ENCODE measurements at places on chromosomes 3 and 15. TPM values are rescaled to one million over a fixed set of nuclear protein-coding genes. Genes with fewer than 3 reads are reported as not detected.

- H3K27me3 ChIP-seq: no peaks in the 10 kb centered on the region
- H3K4me3 ChIP-seq: no peak overlapping the region
These were observed 318.4 kb upstream of the COL8A1 start for GRCh38 chr3:99319961-99320360.

B4GALT4 gene
- total RNA-seq: 59.7 TPM

GRCh38 chr3:56890448-56891091, 88.8 kb upstream of the ARHGEF3 start:
- no peaks in the 10 kb centered on the region for H3K27me3 ChIP-seq
- no peaks in the 10 kb centered on the region for H3K36me3 ChIP-seq
- no peaks in the 10 kb centered on the region for H3K4me1 ChIP-seq
- H3K4me3 ChIP-seq: no peak overlapping the region

DNA sequence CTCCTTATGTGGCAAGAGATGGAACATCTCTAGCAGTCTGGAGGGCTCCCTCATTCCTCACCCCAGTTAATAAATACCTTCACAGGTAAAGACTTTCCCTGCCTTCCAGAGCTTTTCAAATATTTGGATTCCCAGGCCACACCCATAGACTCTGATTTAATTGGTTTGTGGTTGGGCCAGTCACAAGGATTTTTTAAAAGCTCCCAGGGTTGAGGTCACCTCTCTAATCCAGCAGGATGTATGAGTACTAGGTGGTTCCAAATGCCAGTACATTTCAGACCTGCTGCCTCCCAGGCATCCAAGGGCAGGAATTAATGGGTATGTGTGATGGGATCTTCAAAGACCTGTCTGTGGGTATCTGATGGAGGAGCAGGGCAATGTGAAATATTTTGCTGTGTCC, 312.8 kb downstream of the CLSTN2 start:
- no peak overlapping the region for H3K4me3 ChIP-seq
- DNase-seq: peak; percentile 53
- H3K4me1 ChIP-seq: peaks cover 15% of the 10 kb centered on the region

- no peak overlapping the region for H3K4me3 ChIP-seq
- H3K27me3 ChIP-seq: no peaks in the 10 kb centered on the region
- no peak for DNase-seq
These were observed 45.9 kb downstream of the CHDH start for GRCh38 chr3:53800041-53800906.

CCR8 gene
- total RNA-seq: not detected

DNA sequence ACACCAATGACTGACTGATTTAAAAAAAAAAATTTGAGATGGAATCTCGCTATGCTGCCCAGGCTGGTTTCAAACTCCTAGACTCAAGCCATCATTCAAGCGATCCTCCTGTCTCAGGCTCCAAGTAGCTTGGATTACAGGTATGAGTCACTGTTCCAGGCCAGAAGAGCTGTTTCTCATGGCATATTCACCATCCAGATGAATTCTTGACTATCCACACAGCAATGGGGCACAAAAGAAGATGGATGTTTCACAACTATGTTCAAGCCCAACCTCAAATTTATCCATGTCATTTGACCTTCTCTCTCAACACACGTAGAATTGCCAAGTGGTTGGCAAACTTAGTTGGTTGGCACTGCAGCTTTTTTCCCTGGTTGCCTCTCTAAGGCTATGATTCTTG, 40.6 kb downstream of the PRICKLE2 start:
- H3K27me3 ChIP-seq: no peaks in the 10 kb centered on the region
- no peak overlapping the region for H3K4me3 ChIP-seq
- H3K4me1 ChIP-seq: peaks cover 34% of the 10 kb centered on the region
- H3K27ac ChIP-seq: no peak overlapping the region
- no peaks in the 10 kb centered on the region for H3K36me3 ChIP-seq

OR5K2 gene
- not detected for total RNA-seq

DNA sequence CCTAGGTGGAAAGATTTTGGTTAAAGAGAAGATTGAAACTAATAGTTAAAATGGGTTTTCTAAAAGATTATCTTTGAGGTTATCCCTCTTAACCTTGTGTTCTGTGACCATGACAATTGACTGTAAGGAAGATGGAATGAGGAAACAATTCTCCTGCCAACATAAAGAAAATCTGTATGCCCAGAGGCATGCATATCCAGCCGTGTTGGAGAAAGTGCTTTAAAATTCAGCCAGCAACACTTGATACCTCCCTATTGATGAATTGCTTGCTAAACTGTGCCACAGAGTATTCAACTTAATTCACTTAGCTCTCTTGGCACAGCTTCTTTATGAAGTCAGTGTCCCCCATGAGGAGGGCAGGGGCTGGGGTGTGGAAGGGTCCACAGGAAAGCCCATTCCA, 203.5 kb downstream of the UBE2E2 start:
- H3K27ac ChIP-seq: no peak overlapping the region
- H3K27me3 ChIP-seq: no peaks in the 10 kb centered on the region
- H3K36me3 ChIP-seq: no peaks in the 10 kb centered on the region
- H3K4me1 ChIP-seq: peaks cover 11% of the 10 kb centered on the region
- no peak for DNase-seq
- H3K4me3 ChIP-seq: no peak overlapping the region

- no peaks in the 10 kb centered on the region for H3K4me1 ChIP-seq
These were observed 270.2 kb upstream of the CHRM5 start for GRCh38 chr15:33698126-33698525.

AQR gene
- total RNA-seq: 34.9 TPM

DNA sequence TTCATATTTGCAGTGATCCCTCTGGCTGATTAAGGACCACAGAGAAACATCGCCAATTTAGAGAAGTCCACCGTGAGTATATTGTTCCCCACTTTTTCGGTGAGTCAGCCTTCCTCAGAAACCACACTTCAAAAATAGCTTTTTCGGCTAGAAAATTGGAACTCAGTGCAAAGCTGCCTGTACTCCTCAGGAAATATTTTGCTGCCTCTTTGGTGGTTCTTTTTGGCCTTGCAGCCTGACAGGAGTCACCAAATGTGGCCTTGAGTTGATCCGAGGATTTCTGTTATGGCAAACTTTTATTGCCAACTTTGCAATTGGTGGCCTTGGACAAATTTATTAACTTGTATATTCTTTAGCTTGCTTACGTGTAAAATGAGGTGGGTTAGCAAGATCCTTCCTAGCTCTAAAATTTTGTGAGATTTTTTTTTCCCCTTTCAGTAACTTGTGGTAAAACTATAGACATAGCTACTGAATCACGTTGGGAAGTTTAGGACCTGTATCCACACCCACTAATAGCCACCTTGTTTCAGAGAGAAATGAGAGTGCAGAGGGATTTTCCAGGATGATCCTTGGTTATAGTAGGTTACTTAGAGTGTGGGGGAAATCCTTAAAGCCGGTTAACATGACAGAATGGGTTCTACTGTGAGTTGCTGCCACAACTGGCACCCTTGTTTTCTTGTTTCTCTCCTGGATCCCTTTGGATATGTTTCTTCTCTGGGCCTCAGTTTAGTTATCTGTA, 9.9 kb downstream of the ARL6IP5 start:
- 0 out of 2 replicates have a peak, but pooled peaks cover 3% of the 10 kb centered on the region for H3K4me1 ChIP-seq
- H3K27me3 ChIP-seq: no peaks in the 10 kb centered on the region
- no peak overlapping the region for H3K27ac ChIP-seq
- no peak overlapping the region for H3K4me3 ChIP-seq

IL17RB gene
- 30.0 TPM for total RNA-seq

- H3K4me1 ChIP-seq: no peaks in the 10 kb centered on the region
- H3K36me3 ChIP-seq: no peaks in the 10 kb centered on the region
- DNase-seq: no peak
- H3K27me3 ChIP-seq: no peaks in the 10 kb centered on the region
These were observed 348.3 kb upstream of the TMCO5A start for GRCh38 chr15:37586011-37586583.

DNA sequence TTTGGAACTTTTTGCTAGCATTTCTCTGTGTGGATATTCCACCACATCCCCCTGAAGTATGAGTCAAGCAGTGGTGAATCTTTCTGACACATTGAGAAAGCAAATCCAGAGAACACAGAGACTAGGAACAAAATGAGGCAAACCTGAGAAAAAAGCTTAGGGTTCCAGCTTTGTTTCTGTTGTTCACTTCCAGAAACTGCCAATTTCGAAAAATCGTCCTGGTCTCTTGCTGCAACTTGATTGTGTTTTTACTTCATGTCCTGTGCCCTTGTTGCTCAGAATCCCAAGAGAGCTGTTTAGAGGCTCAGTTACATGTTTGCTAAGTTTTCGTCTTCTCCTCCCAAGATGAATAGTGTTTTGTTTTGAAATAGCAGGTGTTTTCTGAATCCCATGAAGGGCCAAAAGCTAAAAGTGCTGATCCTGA, 13.7 kb downstream of the MAP2K1 start:
- DNase-seq: no peak
- no peak overlapping the region for H3K27ac ChIP-seq
- H3K27me3 ChIP-seq: no peaks in the 10 kb centered on the region
- H3K4me1 ChIP-seq: no peaks in the 10 kb centered on the region
- no peaks in the 10 kb centered on the region for H3K36me3 ChIP-seq

DNA sequence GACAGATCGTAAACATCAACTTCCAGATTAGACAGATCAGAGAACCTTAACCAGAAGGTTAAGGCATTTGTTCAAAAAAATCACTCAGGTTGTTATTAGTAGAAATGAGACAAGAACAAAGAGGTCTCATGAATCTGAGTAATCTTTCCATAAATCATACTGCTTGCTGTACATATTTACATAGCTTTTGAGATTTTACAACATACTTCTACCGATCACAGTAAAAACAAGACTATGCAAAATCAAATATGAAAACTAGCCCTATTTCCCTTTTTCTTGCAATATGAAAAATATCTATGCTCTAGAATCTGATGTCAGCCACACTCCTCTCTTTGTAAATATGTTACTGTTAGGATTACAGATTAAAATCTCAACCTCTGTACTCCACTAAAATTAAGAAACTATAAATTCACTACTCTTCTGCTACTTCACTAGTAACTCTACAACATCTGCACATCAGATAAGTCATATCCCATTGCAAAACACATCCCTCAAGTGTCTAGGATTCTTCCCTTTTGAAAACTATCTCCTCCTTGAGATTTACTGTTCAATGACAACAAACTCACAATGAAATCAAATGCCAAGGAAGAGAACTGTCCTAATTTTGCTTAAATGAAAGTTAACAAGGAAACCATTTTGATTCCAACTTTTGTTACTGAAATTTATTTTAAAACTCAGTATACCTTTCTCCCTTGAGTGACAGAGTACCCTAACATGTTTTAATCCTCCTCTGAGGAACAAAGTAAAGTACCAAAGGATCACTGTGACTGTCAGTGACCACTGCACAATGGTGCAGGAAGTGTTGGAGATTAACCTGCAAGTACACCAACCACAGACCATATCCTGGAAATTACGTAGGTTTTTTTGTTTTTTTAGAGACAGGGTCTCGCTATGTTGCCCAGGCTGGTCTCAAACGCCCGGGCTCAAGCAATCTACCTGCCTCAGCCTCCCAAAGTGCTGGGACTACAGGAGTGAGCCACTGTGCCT, 12.8 kb downstream of the DCUN1D1 start:
- H3K36me3 ChIP-seq: no peaks in the 10 kb centered on the region
- H3K27ac ChIP-seq: no peak overlapping the region
- no peak overlapping the region for H3K4me3 ChIP-seq
- H3K4me1 ChIP-seq: peaks cover 11% of the 10 kb centered on the region
- no peaks in the 10 kb centered on the region for H3K27me3 ChIP-seq

- no peak overlapping the region for H3K27ac ChIP-seq
- no peak for DNase-seq
- no peaks in the 10 kb centered on the region for H3K27me3 ChIP-seq
- no peaks in the 10 kb centered on the region for H3K36me3 ChIP-seq
- H3K4me1 ChIP-seq: no peaks in the 10 kb centered on the region
- H3K4me3 ChIP-seq: no peak overlapping the region
These were observed 249.4 kb upstream of the MDFIC2 start for GRCh38 chr3:70561796-70562195.

- no peak overlapping the region for H3K4me3 ChIP-seq
- H3K36me3 ChIP-seq: no peaks in the 10 kb centered on the region
- no peaks in the 10 kb centered on the region for H3K27me3 ChIP-seq
- H3K4me1 ChIP-seq: peaks cover 31% of the 10 kb centered on the region
These were observed 28.7 kb downstream of the CMTM7 start for GRCh38 chr3:32420126-32421038.

GRCh38 chr3:16277471-16277870, 12.5 kb downstream of the OXNAD1 start:
- no peaks in the 10 kb centered on the region for H3K4me1 ChIP-seq
- no peak overlapping the region for H3K4me3 ChIP-seq
- H3K27ac ChIP-seq: no peak overlapping the region
- no peaks in the 10 kb centered on the region for H3K27me3 ChIP-seq
- no peak for DNase-seq

DNA sequence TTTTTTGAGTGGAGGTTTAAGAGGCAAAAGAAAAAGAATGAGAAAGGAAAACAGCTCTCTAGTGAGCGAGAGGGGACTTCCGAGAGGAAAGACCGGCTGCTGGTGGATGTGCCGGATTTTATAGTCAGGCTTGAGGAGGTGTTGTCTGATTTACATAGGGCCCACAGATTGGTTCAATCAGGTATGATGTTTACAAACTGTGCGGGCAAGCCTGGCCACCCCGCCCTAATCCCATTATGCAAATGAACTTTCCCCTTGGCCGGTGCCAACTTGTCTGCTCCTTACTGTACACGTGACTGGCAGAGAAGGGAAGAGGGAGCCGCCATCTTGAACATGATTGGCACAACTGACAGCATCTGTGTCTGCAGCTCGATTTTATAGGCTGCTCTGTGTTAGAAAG, 44.7 kb downstream of the FAM43A start:
- no peak overlapping the region for H3K4me3 ChIP-seq
- H3K27me3 ChIP-seq: no peaks in the 10 kb centered on the region
- DNase-seq: no peak
- no peaks in the 10 kb centered on the region for H3K4me1 ChIP-seq
- H3K27ac ChIP-seq: no peak overlapping the region

IL17RD gene
- 3.1 TPM for total RNA-seq

GRCh38 chr3:113252553-113252952, 41.2 kb downstream of the BOC start:
- no peak for DNase-seq
- H3K36me3 ChIP-seq: no peaks in the 10 kb centered on the region
- H3K4me1 ChIP-seq: no peaks in the 10 kb centered on the region
- H3K4me3 ChIP-seq: no peak overlapping the region
- H3K27me3 ChIP-seq: no peaks in the 10 kb centered on the region

- H3K36me3 ChIP-seq: no peaks in the 10 kb centered on the region
- no peaks in the 10 kb centered on the region for H3K4me1 ChIP-seq
- no peak overlapping the region for H3K4me3 ChIP-seq
- no peak overlapping the region for H3K27ac ChIP-seq
These were observed 44.5 kb downstream of the ANAPC13 start for GRCh38 chr3:134441321-134441720.

- DNase-seq: no peak
- H3K36me3 ChIP-seq: no peaks in the 10 kb centered on the region
- peaks cover 33% of the 10 kb centered on the region for H3K4me1 ChIP-seq
- H3K27me3 ChIP-seq: no peaks in the 10 kb centered on the region
- H3K4me3 ChIP-seq: no peak overlapping the region
These were observed 69.2 kb downstream of the ABHD5 start for GRCh38 chr3:43759938-43760337.

SLCO3A1 gene
- not detected for total RNA-seq

DNA sequence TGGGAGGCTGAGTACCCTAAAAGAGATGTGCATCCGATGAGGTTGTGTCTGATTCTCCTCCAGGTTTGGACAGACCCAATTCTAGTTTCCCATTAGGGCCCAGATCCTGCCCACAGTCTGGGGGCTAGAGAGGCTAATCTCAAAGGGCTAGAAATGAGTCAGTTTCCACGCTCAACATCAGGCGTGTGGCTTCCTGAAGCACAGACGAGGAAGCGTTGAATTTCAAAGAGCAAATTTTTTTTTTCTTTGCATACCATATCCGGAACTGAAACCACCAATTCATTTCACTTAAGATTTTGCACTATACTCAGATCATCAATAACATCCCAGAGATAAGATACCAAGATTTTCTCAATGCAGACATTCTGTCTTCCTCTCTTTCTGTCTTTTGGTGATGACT, 173.8 kb upstream of the BCL6 start:
- H3K27me3 ChIP-seq: no peaks in the 10 kb centered on the region
- no peak overlapping the region for H3K27ac ChIP-seq
- H3K4me1 ChIP-seq: peaks cover 8% of the 10 kb centered on the region
- no peak overlapping the region for H3K4me3 ChIP-seq
